ENCODE measurements at places on chromosomes 16 and 17.

GRCh38 chr17:41003926-41004325 is 4.2 kb upstream of the KRTAP3-2 start:
- no peak for DNase-seq

GRCh38 chr17:19457830-19458271 is 46.8 kb downstream of the RNF112 start:
- peak; percentile 50 for DNase-seq

DNA sequence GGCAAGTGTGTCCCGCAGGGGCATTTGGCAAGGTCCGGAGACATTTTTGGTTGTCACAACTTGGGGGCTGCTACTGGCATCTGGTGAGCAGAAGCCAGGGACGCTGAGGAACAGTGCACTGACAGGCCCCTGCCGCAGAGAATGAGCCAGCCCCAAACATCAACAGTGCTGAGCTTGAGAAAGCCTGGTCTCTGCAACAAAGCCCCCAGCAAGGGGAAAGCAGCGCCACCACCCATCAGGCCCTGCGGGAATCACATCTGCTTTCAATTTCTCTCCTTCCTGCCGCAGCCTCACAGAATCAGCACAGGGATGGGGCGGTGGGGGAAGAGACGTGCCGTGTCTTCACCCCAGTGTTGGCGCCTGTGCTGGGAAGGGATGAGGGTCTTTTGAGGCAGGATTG is 14.8 kb upstream of the PRPSAP1 start:
- DNase-seq, result no peak

- no peak for DNase-seq
Measured at GRCh38 chr17:78466786-78467715, 88.6 kb downstream of the PGS1 start.

DNA sequence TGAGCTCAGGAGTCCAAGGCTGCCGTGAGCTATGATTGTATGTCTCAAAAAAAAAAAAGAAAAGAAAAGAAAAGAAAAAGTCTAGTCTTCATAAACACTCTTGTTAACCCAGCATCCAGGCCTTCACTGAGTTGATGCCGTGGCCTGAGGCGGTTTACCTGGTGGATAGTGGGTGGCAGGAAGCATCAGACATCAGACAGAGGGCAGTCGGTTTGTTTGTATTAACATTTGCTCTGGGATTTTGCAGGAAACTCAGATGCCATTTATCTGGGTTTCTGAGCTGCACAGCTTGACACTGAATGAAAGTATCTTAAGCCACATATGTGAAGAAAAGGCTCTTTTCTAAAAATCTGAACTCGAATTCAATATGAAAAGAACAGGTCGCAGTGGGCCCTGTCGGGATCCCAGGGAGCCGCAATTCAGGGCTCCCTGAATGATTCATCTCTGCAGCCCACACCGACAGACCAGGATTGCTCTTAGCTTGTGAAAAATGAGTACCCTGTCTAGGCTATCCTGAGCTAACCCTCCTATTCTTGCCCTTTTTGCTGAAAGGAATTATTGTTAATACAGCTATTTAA is 1.1 kb upstream of the DBNDD1 start:
- DNase-seq, result peak; percentile 78

GRCh38 chr16:11955713-11956123 is 9.3 kb upstream of the TNFRSF17 start:
- no peak for DNase-seq

- peak; percentile 42 for DNase-seq
Measured at GRCh38 chr16:3597226-3597625, 14.2 kb downstream of the SLX4 start.

- DNase-seq, result no peak
Measured at GRCh38 chr16:82784573-82784968, 157.8 kb downstream of the CDH13 start.

DNA sequence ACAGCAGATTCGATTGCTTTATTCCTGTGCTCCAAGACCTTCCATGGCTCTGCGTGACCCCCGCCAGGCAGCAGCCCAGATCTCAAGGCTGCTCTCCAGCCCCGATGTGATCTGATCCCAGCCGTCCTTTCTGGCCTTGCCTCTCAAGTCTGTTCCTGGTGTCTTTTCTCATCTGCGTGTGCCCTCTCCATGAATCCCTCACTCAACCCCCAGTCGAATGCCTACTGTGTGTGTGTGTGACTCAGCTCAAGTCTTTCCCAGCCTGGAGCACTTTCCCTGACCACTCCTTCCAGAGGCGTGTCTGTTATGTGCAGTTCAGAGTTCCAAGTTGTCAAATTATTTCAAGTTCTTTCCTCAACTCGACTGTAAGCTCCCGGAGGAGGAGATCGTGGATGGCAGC is 64.0 kb downstream of the MRM1 start:
- no peak for DNase-seq

DNA sequence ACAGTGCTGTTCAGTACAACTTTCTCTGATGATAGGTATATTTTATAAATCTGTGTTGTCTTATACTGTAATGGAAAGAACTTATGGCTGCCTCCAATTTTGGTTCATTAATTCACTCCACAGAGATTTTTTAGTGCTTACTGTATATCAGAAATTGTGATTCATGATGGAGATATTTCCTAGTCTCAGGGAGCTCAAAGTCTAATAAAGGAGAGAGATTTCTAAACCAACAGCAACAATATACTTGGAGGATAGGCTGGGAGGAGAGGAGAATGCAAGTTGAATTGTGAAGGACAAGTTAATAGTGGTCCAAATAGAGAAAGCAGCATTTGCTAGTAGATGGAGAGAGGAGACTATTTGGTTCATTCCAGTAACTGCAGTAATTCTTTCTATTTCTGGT is 63.5 kb downstream of the TANC2 start:
- no peak for DNase-seq

DNA sequence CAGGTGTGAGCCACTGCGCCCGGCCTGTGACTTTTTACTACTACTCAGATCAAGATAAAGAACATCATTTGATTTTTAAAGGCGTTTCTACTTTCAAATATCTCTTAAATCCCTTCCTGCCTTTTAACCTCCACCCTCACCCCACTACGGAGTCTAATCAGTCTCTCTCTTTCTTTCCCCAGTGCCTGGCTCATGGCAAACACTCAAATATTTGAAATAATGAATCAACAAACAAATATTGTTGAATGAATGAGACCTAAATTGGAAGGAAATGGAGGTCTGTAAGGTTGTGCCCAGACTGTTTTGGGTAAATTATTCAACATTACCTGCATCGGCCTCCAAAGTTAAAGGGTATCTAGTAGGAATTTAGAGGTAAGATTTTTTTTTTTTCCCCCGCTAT is 14.7 kb downstream of the COPZ2 start:
- DNase-seq, result no peak

DNA sequence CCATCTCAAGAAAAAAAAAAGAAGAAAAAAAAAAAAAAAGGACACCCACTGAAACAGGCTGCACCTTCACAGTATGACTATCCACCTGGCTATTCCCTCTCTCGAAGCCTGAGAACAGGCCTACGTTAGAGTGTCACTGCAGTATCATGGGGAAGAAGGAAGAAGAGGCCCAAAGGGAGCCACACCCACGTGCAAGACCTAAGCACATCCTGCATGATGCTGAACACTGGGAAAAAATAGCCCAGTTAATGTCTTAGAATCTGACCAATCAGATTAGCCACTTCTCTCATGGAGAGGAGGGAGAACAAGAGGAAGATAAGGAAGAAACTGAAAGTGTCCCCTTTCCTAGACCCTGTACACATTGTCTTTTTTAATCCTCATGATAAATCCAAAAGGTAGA is 19.5 kb upstream of the MED13 start:
- no peak for DNase-seq

DNA sequence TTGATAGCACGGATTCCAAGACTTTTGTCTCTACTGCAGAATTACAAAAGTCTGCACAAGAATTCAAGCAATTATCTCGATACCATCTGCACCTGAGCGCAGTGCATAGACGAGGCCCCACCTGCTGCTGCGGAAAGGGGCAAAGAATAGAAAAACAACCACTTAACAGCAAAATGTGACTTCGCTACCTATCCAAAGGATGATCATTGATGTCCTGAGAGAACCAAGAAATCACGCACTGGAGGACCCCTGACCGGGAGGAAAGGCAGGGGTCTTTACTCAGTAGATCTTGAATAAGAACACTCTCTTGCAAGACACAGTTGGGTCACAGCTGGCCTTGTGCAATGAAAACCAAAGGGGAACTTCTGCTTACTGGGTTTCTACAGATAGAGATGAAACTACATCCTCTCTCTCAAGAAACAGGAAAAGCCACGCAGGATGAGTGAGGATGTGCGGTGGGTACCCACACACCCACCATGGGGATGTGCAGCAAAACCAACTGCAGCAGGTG is 147.4 kb upstream of the RPH3AL start:
- no peak for DNase-seq

GRCh38 chr17:50180620-50181019 is 14.8 kb downstream of the SGCA start:
- no peak for DNase-seq

DNA sequence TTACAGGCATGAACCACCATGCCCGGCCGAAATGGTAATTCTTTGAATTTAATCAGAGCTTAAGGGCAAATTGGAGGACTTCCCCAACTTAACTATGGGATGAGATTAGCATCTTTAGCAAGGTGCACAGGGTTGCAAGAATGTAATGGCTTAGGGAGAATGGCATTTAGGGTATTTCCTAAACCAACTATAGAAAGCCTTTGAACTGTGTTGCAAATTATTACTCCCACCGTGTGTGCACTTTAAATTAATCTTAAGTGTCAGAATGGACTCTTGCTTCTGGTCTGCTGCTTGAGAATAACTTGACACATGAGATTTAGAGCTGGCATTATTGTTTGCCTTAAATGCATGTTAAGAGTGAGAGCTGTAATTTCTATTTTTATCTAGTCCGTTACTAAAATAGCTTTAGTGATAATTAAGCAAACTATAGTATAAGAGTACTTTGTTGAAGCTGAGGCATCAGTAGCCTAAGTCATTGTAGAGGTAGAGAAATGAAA is 59.8 kb downstream of the TUBD1 start:
- DNase-seq, result no peak

DNA sequence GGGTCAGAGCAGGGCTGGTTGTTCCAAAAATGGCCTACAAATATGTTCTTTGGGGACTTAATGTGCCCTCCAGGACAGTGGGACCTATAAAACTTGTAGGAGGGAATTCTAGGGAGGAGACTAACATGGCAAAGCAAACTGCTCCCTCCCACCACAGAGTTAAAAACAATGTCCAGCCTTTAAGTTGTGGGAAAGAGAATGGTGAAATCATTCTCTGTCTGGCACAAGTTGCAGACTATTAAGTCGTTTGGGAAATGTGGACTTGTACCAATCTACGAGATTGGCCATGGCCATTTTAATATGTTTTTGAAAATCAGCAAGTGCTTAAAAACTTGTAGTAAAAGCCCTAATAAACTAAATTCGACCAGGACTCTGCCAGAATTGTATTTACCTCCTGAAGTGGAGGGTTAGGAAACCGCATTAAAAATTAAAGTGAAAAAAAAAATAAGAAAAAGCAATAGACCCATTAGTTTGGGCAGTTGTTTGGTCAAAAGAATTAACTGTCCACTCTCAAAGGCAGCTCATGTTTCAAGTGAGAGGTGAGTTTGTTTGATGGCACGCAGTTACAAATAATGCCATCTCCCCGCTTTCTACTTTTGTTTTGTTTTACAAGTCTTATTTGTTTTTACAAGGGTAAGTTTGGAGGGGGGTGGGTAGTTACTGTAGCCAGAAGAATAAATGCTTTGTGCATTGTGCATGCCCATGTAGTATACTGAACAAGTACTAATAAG is 32.4 kb downstream of the ANKFN1 start:
- DNase-seq, result no peak

GRCh38 chr16:57882206-57882605 is 79.9 kb upstream of the KIFC3 start:
- no peak for DNase-seq

- peak; percentile 95 for DNase-seq
Measured at GRCh38 chr17:18224387-18225120, 881 bp upstream of the LLGL1 start.

GRCh38 chr17:81840826-81841778 is 6.3 kb upstream of the PPP1R27 start:
- DNase-seq, result peak; percentile 74

GRCh38 chr17:72370819-72371218 is 250.0 kb downstream of the SOX9 start:
- no peak for DNase-seq

DNA sequence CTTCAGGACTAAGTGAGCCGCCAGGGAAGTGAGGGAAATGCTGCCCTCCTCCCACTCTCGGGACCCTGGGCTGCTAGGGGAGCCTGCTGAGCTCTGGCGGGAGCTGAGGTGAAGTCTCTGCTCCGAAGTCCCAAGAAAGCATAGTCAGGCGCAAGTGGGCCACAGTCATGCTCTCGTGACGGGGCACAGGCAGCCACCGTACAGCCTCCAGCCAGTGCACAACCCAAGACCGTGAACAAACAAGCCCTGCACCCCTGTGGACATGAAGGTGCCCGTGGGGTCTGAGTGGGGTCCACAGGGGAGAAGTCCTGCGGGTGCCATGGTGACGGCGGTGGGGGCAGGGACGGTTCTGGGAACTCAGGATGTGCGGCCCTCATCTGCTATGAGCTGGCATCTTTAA is 24.7 kb downstream of the ZNF276 start:
- no peak for DNase-seq

DNA sequence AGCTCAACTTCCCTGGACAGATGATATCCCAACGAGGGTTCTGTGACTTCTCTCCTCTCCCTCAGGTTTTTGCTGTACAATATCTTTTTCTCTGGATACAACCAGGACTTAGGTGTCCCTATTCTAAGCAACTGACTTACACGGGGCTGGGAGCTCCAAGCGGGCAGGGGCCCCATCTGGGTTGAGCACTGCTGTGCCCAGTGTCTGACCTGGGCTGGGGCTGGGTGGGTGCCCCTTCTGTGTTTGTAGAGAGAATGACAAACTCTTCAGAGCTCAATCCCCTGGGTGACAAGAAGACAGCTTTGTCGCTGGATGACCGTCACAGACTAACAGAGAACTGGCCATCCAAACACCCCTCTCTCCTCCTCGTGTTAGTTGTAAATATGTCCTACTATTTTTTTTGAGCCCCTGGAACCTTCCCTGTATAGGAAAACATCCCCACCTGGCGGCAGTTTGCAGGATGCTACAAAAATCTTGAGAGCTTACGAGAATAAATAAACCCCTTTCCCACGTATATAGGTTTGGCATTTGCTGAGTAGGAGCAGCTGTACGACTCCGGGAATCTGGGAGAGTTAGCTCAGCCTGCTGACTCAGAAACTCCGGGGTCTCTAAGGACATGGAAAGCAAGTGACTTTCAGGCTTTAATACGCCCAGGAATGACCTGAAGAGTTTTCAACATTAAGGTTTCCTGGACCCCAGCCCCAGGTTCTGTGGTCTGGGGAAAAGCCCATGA is 23.7 kb upstream of the RCVRN start:
- DNase-seq, result peak; percentile 84

Data from H7 (cell line).